Natural killer cell (primary cell): ENCODE measurements at places on chromosomes 2 and 18. TPM values are rescaled to one million over a fixed set of nuclear protein-coding genes. Genes with fewer than 3 reads are reported as not detected.

CNTNAP5 gene
- not detected for total RNA-seq

FBXO15 gene
- total RNA-seq, result 0.87 TPM

DNA sequence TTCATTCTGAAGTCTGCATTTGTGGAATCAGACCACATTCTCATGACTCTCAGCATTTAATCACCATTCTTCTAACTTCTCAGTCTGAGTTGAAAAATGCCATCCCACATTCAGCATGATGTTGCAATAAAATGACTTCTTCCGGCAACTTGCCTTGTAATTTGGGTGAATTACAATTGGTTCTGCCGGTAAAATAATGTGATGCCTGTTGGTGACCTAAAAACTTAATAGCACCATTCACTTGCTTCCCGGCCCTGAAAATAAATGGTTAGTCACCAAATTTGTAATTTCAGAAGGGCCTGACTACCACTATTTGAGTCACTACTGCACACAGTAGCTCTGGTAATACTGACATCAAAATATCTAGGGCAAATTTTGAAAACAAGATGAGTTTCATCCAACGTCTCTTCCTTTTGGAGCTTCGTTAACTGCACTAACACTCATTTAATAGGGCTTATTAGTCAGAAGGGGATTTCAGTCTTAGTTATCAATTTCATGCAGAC lies 637.1 kb upstream of the CHAC2 start:
- no peaks in the 10 kb centered on the region for H3K27me3 ChIP-seq
- no peaks in the 10 kb centered on the region for H3K4me1 ChIP-seq
- H3K4me3 ChIP-seq, result no peak overlapping the region
- H3K27ac ChIP-seq, result no peak overlapping the region
- H3K36me3 ChIP-seq, result no peaks in the 10 kb centered on the region

DNA sequence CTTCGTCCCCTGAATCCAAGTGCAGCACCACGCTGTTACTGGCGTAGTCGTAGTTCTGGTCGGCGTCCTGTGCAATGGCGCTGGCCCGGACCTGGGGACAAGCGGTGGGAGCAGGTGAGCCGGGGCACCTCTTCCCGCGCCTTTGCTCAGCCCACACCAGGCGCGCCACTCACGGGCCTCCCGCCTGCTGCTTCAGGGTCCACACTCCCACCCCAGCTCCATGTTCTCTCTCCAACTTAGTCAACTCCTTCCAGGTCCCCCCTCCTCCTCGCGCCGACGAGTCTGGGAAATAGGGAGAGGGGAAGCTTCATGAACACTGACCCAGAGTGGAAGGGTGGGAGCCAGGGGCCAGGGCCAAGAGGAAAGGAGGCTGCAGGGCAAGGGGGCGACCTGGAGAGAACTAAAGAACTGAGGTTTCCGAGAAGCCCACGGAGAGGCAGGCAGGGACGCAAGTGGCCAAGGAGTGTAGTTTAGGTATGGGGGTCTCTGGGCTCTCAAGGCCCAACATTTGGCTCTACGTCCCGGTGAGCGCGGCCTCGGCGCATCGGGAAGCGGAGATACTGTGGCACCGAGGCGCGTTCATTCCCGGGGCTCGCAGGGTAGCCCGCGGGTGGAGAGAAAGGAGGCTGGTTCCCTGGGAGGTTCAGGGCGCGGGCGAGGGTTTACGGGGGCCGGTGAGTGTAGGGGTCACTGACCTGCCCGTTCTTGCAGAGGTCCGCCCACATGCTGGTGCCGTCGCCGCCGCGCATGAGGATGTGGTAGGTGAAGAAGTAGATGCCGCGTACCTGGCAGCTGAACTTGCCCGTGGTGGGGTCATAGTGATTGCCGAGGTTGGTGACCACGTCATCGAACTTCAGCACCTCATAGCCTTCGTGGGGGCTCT lies 1.4 kb downstream of the C1QL2 start:
- H3K4me1 ChIP-seq, result no peaks in the 10 kb centered on the region
- H3K36me3 ChIP-seq, result no peaks in the 10 kb centered on the region
- no peak for DNase-seq
- no peak overlapping the region for H3K27ac ChIP-seq

GRCh38 chr2:202038471-202039277 lies 5.0 kb downstream of the FZD7 start:
- no peak overlapping the region for H3K4me3 ChIP-seq
- DNase-seq, result no peak
- no peaks in the 10 kb centered on the region for H3K36me3 ChIP-seq

DNA sequence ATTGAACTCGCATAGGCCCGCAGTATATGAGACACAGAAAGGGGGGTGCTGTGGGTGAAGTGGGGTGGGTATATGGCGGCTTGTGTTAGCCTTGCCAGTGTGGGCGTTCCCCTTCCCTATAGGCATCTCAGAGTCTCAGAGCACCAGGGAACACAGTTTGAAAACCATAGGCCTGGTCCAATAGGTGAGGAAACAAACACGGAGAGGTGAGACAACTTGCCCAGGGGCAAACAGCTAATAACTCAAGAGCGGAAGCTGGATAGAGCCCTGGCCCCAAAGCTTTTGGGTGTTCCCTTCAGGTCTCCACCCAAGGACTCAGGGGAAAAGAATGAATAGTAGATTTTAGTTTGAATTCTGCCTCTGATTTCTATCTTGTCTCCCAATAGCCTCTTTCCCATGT lies 7.9 kb downstream of the LIPG start:
- DNase-seq, result no peak
- H3K27me3 ChIP-seq, result peaks cover under 1% of the 10 kb centered on the region
- no peak overlapping the region for H3K4me3 ChIP-seq
- no peaks in the 10 kb centered on the region for H3K36me3 ChIP-seq
